Hematopoietic multipotent progenitor cell treated with erythropoietin and hydrocortisone succinate and interleukin-3 and kit ligand, for 4 days (in vitro differentiated cells): ENCODE measurements at places on chromosomes 12 and 14.
A peak's percentile ranks its signal among the peaks of the same experiment; 100 is the strongest.

DNA sequence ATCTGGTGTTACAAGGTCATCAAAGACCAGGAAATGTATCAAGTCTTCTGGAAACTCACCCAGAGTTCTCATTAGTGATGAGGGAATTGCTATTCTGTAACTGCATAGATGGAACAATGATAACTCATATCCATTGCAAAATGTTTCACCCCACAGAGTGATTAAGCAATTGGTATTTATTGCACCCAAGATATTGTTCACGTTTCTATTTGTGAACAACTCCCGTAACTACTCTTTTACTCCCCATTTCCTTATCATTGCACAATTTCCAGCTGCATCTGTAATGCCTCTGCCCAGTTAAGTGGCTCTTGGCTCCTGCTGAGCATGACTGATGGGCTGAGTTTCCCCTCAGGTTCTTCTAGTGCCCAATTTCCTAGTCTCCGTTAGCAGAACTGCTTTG is 108.7 kb upstream of the PRICKLE1 start:
- peak; percentile 24 for DNase-seq

DNA sequence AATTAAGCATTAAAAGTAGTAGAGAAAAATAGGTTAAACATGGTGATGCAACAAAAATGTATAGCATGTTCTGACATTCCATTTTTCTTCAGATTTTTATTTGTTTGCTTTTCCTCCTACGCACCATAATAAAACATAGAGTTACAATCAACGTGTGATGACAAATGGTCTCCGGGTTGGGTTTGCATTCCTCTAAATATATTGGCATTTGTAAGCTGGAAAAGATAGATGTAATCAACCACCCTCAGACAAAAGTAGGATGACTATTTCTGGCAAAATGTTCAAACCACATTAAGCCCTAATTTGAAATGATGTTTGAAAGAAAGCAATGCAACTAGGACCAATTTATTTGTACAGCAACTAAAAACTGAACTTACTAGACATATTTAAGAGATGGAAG is 58.4 kb downstream of the SLC25A21 start:
- DNase-seq: no peak

- peak; percentile 22 for DNase-seq
Measured at GRCh38 chr14:47102472-47102871, 450.9 kb upstream of the RPL10L start.

- DNase-seq: no peak
Measured at GRCh38 chr12:62481843-62482540, 15.4 kb downstream of the MON2 start.

- no peak for DNase-seq
Measured at GRCh38 chr12:47343684-47344567, 264.2 kb upstream of the AMIGO2 start.
